ENCODE measurements at places on chromosomes 11 and 22. TPM values are rescaled to one million over a fixed set of nuclear protein-coding genes. Genes with fewer than 3 reads are reported as not detected.

DNA sequence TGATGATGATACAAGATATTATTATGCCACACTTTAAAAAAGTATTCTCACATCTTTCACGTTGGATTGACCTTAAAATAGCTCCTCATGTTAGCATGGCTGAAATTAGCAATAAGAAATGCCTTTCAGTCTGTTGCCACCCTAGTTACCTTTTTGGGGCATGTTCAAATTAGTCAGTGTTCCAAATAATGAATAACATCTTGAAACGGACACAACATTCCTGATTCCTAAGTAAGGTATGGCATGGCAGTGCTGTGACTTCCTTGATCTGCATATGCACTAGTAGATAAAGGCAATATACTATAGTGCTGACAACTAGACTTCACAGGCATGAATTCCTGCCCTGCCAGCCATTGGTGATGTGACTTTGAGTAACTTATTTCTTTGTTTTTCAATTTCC lies 914.5 kb downstream of the METTL15 start:
- DNase-seq, result no peak

GRCh38 chr11:76742902-76743301 lies 40.3 kb upstream of the TSKU start:
- no peak for DNase-seq

GRCh38 chr22:20395181-20395906 lies 1.4 kb downstream of the ZNF74 start:
- DNase-seq, result no peak

MMP1 gene
- not detected for polyA plus RNA-seq

SERHL2 gene
- polyA plus RNA-seq, result not detected
